ENCODE measurements at places on chromosomes 5 and 9.

GRCh38 chr9:98927724-98928123 is 16.0 kb upstream of the COL15A1 start:
- DNase-seq, result no peak

GRCh38 chr5:96745025-96745424 is 62.7 kb downstream of the ERAP1 start:
- no peak for DNase-seq

DNA sequence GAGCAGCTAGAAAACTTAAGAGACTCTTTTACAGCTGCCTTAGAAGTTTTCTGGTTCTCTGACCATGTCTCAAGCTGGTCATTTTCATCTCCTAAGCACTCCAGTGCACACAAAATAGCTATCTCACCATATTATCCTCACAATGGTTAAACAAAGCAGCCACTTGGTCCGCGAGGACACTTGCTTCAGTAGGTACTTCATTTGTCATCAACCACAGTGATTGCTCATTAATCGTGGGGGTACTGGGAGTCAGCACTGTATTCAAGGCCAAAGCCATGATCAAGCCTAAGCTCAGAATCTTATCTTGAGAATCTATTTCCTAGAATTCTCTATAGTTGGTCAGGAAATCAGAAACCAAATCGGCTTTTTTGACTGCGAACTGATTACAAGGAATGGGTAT is 2.9 kb downstream of the ARL14EPL start:
- DNase-seq, result no peak

DNA sequence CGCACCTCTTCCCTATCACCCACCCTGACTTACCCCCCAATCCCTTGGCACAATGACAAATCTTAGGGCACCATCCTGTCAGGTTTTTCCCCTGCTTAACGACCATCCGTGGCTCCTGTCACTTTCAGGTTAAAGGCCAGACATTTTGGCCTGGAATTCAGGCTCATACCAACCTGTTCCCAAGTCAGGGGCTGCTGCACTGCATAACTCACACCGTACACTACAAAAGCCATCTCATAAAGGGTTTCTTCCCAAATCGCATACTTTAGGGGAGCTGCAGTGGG is 7.5 kb upstream of the AKNA start:
- no peak for DNase-seq

- no peak for DNase-seq
Measured at GRCh38 chr5:60404171-60404570, 295.8 kb downstream of the DEPDC1B start.

GRCh38 chr9:124291801-124292396 is 34.1 kb downstream of the NEK6 start:
- DNase-seq, result no peak

- no peak for DNase-seq
Measured at GRCh38 chr5:139637438-139638089, 10.6 kb upstream of the CXXC5 start.

DNA sequence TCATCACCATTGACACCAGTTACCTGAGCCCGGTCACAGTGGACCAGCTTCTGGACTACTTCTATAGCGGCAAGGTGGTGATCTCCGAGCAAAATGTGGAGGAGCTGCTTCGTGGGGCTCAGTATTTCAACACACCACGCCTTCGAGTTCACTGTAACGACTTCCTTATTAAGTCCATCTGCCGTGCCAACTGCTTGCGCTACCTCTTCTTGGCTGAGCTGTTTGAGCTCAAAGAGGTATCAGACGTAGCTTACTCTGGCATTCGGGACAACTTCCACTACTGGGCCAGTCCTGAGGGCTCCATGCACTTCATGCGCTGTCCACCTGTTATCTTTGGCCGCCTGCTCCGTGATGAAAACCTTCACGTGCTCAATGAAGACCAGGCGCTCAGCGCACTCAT is 520 bp downstream of the CCIN start:
- no peak for DNase-seq

- no peak for DNase-seq
Measured at GRCh38 chr9:123337971-123338370, 18.0 kb upstream of the CRB2 start.

GRCh38 chr9:127927201-127927987 is 3.2 kb downstream of the PIP5KL1 start:
- no peak for DNase-seq

DNA sequence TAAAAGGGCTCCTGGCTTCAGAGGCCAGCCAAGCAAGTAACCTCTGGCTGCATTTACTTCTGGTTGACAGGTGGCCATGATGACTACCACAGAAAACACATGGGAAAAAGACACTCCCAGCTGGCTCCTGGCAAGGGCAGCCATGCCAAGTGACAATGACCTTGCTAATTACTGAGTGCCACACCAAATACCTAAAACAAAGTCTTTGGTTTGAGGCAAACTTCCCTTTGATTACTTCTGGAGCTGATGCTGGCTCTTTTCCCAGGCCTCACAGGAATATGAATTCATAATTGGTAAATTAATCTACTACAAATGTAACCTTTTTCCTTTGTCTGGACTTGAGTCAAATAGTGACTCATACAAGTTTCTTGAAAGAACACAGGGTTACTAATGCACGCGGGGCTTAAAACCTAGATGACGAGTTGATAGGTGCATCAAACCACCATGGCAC is 61.0 kb downstream of the LPAR1 start:
- DNase-seq, result peak; percentile 36

GRCh38 chr5:82155305-82155704 is 122.8 kb downstream of the RPS23 start:
- DNase-seq, result no peak

GRCh38 chr5:68215898-68216244 is 315 bp downstream of the PIK3R1 start:
- no peak for DNase-seq

GRCh38 chr5:56170557-56170956 is 62.6 kb downstream of the ANKRD55 start:
- DNase-seq, result no peak

- DNase-seq, result peak; percentile 15
Measured at GRCh38 chr9:116327701-116328405, 174.3 kb downstream of the PAPPA start.

DNA sequence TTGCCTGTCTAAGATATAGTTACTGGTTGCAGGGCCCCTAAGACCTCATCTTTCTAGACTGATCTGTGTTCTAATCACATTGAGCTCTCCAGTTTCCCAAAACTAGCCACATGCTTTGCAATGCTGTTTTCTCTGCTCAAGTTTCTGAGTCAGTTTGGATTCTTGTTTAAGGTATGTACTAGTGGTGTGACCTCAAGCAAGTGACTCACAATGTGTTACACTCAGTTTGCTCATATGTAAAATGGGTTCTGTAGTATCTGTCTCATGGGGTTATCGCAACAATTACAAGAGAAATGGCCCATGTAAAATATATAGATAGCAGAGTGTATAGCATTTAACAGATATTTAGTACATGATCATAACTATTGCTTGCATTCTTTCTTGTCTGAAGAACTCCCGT is 153.1 kb upstream of the ELL2 start:
- DNase-seq, result no peak

- DNase-seq, result no peak
Measured at GRCh38 chr5:172123269-172123692, 64.7 kb downstream of the STK10 start.

- DNase-seq, result no peak
Measured at GRCh38 chr9:113695901-113696300, 180.2 kb upstream of the ZNF618 start.

DNA sequence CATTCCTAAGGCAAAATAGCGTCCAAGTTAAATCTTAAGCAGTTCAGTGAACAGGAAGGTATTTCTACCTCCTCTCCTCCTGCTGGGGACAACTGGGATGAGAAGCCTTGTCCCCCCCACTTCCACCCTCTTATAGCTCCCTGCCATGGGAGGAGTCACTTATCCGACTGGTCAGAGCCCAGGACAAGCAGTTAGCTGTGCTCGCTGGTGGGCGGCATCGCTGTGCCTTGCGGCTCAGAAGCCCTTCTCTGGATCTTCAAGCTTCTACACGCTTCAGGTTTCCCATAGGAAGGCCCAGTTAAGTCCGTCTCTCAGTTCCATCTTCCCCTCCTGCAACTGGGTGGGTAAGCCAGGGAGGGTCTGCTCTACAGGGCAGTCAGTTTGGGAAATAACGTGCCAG is 77.2 kb downstream of the PAX5 start:
- DNase-seq, result no peak

GRCh38 chr9:128393145-128393775 is 22.1 kb downstream of the URM1 start:
- DNase-seq, result no peak

GRCh38 chr5:76808141-76808691 is 10.6 kb upstream of the F2RL1 start:
- no peak for DNase-seq

- no peak for DNase-seq
Measured at GRCh38 chr5:135027697-135028615, 6.1 kb downstream of the PITX1 start.

DNA sequence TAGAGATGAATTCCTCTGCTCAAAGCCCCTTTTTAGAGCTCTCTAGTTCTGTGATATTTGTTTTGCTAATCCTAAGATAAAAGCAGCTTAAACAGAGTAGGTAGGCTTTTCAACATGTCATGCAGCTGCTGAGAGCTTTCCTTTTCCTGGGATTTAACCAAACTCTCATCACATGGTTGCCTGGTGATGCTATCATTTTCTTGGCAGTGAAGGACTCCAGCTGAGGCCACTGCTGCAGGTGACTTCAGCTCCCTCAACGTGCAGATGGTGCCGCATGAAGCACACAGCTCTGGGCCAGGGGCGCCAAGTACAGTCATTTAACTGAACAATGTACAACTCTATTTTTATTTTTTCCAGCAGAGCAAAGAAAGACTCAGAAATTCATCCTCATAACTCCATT is 42.2 kb downstream of the SECISBP2 start:
- DNase-seq, result no peak

DNA sequence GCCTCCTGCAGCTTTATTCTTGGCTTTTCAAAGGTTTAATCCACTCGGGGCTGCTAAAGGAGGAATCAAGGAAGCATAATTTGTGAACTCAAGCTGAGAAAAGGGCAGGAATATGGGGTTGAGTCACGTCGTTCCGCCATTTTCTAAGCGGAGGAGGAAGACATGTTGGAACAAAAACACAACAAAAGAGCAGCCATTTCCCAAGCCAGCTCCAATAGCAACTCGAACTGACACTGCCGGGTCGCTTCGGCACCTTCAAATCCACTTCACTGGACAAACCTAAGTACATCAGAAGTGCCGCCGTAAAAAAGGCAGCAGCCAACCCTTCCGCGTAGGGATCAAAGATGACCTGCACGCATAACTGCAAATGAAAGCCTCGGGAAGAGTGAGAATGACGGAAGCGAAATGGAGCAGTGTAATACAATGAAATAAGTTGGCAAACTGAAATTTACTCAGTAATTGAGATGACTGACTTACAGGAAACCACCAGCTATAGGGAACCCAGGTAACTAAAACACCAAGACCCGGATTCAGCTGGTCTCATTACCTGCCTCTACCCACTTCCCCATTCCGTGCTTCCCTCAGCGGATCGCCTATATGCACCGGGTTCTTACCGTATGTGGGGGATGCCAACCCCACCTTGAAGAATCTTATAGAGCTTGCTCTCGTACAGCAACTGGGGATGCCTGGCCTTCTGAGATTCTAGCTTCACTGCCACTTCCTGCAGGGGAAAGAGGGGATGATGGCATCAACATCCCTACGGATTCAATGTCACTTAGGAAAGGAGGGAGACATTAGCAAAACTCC is 1.6 kb downstream of the CSNK1A1 start:
- no peak for DNase-seq

DNA sequence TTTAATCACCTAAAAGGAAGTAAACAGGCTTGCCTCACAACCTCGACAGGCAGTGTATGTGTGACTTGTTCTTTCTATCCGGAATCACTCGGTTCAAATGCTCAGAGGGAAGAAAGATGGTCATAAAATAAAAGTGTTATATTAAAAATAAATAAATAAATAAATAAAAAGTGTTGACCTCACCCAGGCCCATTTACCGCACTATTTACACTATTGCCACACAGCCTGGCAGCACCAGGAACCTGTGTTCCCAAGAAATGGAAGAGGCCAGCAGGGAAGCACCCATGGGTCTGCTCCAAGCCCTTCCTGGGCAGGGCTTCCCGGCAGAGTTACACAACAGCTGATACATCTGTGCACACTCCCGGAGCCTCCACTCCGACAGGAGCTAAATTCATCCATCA is 127.9 kb downstream of the EFNA5 start:
- DNase-seq, result no peak

- DNase-seq, result no peak
Measured at GRCh38 chr5:111670826-111671492, 86.0 kb downstream of the NREP start.

GRCh38 chr5:115282131-115282530 is 14.3 kb downstream of the CCDC112 start:
- DNase-seq, result no peak

- DNase-seq, result peak; percentile 61
Measured at GRCh38 chr9:114366334-114367128, 21.3 kb downstream of the AKNA start.

- DNase-seq, result no peak
Measured at GRCh38 chr9:68509689-68510088, 31.0 kb downstream of the TMEM252 start.

DNA sequence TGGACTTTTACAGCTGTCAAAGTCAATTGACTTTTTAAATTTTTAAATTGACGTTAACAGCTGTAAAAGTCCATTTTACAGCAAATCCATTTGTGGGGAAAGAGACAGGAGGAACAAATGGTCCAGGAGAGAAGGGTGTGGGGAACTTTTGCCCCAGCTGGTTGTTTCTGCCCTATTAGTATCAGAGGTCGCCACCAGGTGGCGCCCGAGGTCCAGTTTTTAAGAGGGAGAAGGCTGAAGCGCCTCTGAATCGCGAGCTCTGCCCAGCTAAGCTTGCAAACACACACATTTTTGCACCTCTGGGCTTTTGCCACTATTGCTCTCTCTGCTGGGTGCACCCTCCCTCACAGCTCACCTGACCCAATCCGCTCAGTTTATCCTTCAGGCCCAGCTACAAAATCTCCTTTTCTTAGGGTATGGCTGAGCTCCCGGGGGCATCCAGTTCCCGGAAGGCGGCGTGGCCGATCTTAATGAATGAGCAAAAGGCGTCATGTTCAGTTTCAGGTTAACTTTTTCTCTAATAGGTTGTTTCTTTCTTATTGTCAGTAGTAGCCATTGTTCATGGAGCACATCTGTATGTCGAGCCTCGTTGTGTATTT is 6.3 kb upstream of the TTLL11 start:
- DNase-seq, result peak; percentile 20

DNA sequence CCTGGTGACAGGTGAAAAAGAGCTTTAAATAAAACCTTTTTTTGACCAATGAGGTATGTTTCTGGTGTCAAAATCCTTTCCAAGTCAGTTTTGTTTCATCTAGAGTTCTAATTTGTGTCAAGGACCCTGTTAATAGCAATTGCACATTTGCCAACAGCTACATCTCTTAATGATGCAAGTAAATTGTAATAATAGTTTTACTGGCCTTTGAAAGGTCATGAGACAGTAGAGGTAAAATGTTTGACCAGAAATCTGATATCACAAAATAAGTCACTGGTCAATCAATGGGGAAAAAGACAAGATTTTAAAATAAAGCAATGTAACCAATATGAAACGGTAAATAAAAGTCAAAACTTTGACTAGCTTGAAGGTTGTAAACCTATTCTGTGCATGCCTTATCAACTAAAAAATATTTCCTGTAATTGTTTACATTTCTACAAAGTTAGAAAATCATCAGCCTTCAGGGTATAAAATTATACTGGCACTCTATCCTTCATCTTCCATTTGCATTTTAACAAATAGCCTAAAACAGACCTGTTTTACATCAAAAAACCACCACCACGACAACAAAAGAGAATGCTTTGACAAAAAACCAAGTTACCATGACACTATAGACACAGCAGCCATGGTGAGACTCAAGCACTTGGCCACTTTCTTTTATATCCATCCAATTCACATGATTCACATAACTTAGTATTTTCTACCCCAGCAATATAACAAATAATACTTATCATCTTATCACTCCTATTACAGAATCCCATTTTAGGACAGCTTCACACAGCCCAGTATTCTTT is 3.0 kb downstream of the NADK2 start:
- DNase-seq, result no peak

All from HS-27A (cell line).